NCI-H2029 treated with DMSO at 0.1 percent for 48 hours (cell line): ENCODE measurements at places on chromosomes 7 and 10.

- DNase-seq: no peak
These were observed 59.6 kb downstream of the GLRX3 start for GRCh38 chr10:130195746-130196294.

DNA sequence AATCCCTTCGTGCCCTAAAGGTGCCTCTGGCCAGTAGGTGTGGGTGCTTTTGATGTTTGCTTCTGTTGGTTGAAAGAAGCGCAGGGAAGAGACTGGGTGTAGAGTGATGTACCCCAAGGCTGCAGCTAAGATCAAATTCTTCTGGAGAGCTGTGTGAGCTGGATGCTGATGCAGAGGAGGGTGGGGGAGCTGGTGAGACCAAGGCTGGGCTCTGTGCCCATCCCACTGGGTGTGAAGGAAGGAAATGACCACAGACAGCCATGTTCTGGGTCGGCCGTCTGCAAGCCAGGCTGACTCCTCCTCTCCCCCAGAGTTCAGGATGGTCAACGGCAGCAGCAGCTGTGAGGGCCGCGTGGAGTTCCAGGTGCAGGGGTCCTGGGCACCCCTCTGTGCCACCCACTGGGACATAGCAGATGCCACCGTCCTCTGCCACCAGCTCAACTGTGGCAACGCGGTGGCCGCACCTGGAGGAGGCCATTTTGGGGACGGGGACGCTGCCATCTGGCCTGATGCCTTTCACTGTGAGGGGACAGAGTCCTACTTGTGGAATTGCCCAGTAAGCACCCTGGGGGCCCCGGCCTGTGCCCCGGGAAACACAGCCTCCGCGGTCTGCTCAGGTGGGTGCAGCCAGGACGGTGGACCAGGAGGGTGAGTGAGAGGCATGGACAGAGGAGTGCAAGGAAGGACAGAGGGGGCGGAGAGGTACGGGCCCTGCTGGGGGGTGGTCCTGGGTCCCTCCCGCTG lies 5.1 kb downstream of the SCART1 start:
- no peak for DNase-seq

GRCh38 chr10:11353006-11353896 lies 258.2 kb downstream of the USP6NL start:
- no peak for DNase-seq

DNA sequence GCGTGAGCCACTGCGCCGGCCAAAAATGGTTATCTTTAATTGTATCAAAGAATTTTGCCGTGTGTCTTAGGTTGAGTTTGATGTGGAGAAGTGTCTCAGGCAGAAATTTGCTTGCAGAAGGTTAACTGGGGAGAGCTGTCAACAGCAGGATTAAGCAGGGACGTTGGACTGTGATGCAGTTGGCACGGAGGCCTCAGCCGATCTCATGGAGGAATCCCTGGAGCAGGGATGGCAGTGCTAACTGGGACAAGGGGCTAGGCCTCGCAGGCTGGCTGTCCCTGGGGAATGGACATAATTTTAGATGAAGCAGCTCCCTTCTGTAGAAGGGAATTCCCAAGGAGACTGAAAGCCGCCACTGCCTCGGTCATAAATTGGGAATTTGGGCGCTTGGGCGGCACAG lies 12.3 kb upstream of the KIF5B start:
- DNase-seq: no peak

DNA sequence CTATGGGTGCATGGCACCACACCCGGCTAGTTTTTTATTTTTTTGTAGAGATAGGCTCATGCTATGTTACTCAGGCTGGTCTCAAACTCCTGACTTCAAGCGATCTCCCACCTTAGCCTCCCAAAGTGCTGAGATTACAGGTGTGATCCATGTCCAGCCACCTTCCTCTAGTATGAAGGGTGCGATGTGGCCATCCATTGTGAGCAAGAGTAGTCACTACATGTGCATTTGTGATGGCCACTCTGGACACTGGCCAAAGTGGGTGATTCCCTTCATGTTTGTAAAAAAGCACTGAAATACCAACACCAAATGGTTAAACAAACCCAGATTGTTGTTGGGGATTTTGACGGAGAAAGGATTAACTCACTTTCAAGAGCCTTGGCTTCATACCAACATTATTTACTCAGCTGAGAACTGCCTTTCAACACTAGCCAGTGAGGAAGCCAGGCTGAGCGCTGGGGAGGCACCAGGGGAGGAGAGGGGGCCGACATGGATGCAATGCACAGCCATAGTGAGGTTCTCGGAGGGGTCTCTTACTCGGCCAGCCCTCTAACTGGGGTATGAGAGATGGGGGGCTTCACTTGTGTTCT lies 198.1 kb upstream of the LYZL2 start:
- no peak for DNase-seq

GRCh38 chr10:126013489-126014281 lies 117.3 kb downstream of the FANK1 start:
- DNase-seq: no peak
